GM12891 (cell line): ENCODE measurements at places on chromosomes 1 and 21.

GRCh38 chr1:45508295-45509151 is 8.4 kb downstream of the MMACHC start:
- DNase-seq, result no peak

- DNase-seq, result no peak
These were observed 6.1 kb upstream of the SELE start for GRCh38 chr1:169739980-169740379.

GRCh38 chr1:149843431-149844041 is 55.8 kb upstream of the BOLA1 start:
- DNase-seq, result no peak

DNA sequence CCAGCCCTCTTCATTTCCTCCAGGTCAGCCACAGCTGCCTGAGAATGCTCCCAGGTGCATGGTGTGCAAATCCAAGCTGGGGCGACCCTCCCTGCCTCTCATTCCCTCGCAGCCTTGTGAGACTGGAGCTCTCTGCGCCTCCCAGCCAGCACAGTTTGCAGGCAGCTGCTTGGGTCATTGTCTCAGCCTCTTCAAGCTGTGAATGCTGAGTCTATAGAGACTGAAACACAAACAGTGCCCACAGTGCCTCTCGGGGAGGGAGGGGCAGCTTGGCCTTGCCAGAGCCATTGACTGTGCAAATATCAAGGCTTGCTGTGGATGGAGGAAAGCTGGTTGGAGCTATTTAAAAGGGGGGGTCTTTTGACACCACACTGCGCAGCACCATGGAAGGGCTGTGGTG is 10.6 kb downstream of the PLXNA2 start:
- no peak for DNase-seq

GRCh38 chr1:226662642-226663326 is 76.3 kb downstream of the ITPKB start:
- DNase-seq, result peak; percentile 75

DNA sequence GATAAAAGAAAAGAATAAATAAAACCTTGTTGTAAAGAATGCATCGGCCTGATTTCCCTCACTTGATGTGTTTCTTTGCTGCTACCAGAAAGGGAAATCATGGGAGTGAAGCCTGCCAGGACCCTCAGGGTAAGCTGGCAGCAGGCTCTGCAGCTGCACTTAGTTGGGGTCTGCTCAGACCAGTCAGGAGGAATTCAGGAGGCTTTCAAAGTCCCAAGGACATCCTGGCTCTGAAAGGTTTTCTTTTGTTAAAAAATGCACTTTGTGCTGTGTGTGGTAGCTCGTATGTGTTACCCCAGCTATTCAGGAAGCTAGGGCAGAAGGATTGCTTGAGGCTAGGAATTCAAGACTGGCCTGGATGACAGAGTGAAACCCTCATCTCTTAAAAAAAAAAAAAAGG is 254.8 kb downstream of the ZNF648 start:
- DNase-seq, result no peak

DNA sequence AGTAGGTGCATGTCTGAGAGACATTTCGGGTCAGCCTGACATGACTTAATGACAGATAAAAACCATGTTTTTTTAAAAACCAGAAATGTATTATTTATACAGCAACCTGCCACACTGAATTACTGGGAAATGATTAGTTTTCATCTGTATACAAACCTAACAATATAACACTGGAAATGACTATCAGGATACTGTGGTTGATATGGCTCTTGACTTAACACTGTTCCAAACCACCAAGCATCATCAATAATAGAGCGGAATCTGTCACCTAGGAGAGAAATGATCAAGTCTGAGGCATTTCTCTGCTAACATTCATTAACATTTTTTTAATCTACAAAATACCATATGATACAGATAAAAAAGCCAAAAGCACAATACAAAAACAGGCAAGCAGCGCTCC is 41.7 kb upstream of the PSMG1 start:
- DNase-seq, result no peak

- DNase-seq, result no peak
These were observed 10.6 kb upstream of the GIPC2 start for GRCh38 chr1:78035121-78035520.

DNA sequence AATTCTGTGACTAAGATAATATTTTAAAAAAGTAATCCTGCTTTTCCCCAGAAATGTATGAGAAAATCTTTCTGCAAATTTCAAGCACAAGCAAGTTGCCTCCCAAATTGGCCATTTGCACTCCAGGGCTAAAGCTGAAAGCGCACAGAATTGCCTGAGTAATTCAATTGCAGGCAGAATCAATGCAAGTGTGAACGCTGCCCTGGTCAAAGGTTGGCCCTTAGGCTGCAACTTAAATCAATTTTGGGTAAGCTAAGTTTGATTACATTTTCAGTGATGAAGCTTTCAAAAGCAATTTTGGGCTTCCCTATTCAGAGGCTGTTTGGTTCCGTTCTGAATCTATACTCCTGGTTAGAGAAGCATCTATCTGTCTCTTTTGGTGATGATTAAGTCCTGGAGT is 501.8 kb upstream of the ZRANB2 start:
- no peak for DNase-seq

- no peak for DNase-seq
These were observed 30.9 kb downstream of the SMIM12 start for GRCh38 chr1:34828611-34829010.

DNA sequence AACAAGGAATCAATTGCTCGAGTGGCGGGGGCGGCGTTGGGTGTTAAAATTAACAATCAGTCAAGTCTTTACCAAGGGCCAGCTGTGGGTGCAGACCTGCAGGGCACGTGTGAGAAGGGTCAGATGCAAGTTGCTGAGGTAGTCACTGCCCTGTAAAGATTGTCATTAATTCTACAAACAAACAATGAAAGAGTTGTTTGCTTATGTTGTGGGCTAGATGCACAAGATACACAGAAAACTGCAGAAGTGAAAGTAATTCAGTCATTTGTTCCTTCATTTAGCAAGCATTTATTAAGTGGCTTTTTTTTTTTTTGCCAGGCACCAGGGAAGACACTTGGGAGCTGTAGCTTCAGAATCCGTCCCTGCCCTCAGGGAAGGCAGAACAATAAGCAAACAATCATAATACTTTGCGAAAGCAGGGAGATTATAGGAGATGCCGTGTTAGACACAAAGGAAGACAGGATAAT is 79.5 kb downstream of the NR5A2 start:
- DNase-seq, result no peak

GRCh38 chr1:219882096-219882495 is 46.3 kb downstream of the SLC30A10 start:
- no peak for DNase-seq

DNA sequence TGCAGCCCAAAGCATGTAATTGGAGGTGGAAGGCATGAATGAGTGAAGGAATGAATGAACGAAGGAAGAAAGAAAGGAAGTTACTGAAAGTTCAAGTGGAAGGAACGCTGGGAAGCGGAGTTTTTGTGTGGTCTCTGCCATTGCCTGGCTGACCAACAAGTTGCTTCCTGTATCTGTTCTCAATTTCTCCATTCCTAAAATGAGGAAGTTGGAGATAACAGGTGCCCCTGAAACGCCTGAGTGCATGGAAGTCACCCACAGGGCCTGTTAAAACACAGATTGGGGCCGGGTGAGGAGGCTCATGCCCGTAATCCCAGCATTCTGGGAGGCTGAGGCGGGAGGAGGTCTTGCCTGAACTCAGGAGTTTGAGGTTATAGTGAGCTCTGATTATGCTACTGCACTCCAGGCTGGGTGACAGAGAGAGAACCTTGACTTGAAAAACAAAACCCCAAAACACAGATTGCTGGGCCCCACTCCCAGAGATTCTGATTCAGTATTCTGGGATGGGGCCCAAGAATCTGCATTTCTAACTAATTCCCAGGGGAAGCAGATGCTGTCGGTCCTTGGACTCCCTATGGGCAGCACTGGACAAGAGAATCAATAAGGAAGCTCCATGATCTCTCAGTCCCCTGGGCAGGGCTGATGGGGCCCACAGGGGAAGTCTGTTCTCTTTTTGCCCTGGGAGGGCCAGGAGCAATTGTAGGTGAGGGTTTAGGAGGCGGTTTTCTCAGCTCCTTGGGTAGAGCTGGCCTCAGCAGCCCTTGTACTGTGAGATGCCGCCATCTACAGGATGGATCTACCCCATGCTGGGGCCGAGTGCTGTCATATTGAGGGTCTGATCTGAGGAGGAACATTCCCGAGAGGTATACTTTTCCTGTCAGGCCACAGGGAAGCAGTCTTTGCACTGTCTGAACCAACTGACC is 3.3 kb upstream of the CNR2 start:
- peak; percentile 59 for DNase-seq

- no peak for DNase-seq
These were observed 14.2 kb downstream of the BLACAT1 start for GRCh38 chr1:205441716-205442050.

GRCh38 chr1:182410620-182411273 is 10.3 kb upstream of the TEDDM1 start:
- DNase-seq, result no peak

- DNase-seq, result no peak
These were observed 32.8 kb downstream of the ELK4 start for GRCh38 chr1:205598841-205599668.
